ENCODE measurements at places on chromosomes 6 and 20. TPM values are rescaled to one million over a fixed set of nuclear protein-coding genes. Genes with fewer than 3 reads are reported as not detected.

DNA sequence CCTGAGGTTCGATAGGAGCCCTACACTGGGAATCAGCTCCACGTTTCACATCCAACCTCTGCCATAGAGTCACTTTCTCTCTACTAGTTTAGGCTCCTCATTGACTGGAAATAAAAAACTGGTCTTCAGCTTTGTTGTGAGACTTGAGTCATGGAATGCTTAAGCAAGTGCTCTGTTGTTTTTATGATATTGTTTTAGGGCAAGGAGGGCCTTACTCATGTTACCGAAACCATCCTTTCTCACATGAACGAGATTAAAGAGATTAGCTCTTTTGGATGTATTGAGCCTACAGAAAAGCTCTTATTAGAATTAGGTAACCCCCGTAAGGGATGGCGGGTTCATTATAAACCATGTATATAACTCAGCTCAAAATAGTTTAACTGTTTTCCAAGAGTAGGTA lies 6.9 kb upstream of the MOCS1 start:
- DNase-seq = no peak

GRCh38 chr6:108806665-108807064 lies 41.6 kb upstream of the ARMC2 start:
- no peak for DNase-seq

UBD gene
- total RNA-seq = 0.96 TPM

TREM1 gene
- total RNA-seq = not detected

DNA sequence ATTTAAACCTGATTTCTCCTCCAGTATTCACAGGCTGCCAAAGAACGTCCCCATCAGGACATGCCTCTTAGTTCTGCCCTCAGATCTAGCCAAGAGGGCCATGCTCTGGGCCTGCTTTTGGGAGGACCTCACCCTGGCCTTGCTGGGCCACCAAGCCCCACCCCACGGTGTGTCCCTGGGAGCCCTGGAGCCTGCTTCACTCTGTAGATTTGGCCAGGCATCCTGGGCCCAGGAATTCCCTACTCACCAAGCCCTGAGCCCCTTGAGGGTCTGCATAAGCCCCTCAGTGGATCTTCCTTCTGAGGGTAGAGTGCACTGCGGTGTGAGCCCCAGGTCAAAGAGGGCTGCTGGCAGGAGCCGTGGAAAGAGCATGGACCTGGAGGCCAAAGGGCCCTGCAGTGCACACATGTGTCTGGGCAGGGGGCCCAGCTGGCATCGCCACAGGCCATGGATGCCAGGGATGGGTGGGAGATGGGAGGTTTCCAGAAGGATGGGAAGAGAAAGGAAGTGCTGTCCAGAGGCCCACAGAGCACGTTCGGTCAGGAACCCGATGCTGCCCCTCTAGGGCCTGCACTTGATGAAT lies 98.0 kb downstream of the DACT2 start:
- no peak for DNase-seq

DNA sequence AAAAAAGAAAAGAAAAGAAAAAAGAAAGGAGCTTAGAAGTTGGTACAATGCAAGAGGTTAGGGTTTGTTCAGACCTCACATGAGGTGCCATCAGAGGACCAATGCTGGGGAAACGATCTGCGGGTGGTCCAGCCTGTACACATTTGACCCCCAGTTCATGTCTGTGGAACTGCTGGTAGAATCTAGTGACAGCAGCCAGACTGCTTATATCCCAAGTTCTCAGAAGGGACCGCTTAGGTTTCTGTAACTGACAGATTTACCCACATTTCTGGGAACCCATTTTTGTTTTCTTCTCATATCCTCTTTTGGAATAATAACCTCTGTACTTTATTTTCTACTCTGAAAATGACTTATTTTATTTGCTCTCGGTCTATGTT lies 4.7 kb downstream of the PPP1R18 start:
- DNase-seq = no peak

RRAGD gene
- total RNA-seq = 1.5 TPM

GRCh38 chr6:147958683-147959082 lies 384.0 kb upstream of the SASH1 start:
- no peak for DNase-seq

DNA sequence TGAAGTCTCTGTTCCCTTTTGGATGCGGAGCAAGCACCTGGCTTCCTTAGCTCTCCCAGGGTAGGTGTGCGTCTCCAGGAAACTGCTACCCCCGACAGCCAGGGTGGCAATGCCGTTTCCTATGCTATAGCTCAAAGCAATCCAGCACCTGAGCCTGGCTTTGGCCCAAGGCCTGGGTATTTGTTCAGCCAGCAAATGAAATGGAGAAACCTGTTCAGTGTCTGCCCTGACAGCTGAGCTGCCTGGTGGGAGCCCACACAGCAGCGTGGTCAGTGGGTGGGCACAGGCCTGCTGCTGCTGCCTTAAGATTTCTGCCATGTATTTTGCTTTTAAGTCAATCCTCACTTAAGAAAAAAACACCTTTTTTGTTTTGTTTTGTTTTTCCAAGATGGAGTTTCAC lies 13.7 kb downstream of the SPATA2 start:
- peak; percentile 7 for DNase-seq

HSPA1B gene
- 233 TPM for total RNA-seq

MYH7B gene
- total RNA-seq = 0.75 TPM

- DNase-seq = peak; percentile 34
These were observed 15.1 kb downstream of the WFDC2 start for GRCh38 chr20:45484676-45485075.

DNA sequence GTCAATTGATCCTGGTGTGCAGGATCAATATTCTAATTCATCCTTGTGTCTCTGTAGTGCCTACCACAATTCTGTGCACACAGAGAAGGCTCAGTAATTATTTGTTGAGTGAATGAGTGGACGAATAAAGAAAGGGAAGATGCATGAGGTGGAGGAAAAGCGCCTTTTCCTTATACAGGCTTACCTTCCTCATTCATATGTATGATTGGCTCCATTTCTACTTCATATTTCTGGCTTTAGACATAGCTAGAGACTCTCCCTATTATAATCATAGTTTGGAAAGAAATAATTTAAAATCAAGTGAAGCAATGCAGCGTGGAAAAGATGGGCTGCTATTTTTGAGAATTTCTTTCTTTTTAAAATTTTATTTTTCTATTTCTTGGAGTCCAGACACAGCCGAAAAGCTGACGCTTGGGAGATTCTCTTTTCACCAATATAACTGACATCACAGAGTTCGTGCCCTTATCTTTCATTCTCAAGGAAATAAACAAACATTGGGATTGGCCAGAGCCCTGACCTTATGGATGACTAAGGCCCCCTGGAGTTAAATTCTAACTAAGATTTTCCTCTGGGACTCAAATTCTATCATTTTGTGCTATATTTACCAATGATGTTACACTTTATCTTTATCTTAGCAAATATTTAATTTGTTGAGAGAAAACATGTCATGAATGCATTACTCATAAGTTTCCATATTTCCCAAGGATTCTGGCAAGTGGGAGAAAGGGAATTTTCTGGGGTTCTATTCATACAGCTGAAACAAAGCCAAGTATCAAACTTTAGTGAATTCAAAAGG lies 48.1 kb downstream of the PRL start:
- no peak for DNase-seq

GRCh38 chr6:64330694-64331307 lies 695.2 kb downstream of the PHF3 start:
- DNase-seq = peak; percentile 83

DNA sequence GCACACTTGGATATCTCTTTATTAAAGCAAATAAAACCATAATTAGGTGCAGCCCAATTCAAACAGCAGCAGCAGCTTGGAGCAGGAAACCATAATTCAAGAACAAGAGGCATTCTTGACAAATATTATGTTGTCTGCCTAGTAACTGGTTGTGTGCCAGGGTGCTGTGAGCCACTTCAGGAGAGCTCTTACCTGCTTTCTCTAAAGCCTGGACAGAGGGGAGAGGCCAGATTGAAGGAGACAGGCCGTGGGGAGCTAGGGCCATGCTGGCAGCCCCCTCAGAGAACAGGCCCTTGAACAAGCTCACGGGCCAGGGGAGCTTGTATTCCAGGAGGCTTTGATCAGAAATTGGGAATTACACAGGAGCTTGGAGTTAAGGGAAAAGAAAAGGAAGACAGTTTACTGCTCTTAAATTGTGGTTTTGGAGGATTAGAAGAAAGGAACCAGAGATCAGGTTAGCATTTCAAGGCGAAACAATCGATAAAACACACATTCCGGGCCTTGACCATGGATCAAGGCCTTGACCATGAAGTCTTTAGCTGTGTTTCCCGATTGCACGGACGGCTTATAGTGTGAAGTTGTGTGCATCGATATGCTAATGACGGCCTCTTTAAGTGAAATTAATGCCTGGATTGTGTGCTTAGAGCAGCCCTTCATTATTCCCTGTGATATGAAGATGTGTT lies 69.8 kb upstream of the NKX2-2 start:
- DNase-seq = no peak

- no peak for DNase-seq
These were observed 754.1 kb upstream of the MAP3K7 start for GRCh38 chr6:91340896-91341395.

MLN gene
- not detected for total RNA-seq

DNA sequence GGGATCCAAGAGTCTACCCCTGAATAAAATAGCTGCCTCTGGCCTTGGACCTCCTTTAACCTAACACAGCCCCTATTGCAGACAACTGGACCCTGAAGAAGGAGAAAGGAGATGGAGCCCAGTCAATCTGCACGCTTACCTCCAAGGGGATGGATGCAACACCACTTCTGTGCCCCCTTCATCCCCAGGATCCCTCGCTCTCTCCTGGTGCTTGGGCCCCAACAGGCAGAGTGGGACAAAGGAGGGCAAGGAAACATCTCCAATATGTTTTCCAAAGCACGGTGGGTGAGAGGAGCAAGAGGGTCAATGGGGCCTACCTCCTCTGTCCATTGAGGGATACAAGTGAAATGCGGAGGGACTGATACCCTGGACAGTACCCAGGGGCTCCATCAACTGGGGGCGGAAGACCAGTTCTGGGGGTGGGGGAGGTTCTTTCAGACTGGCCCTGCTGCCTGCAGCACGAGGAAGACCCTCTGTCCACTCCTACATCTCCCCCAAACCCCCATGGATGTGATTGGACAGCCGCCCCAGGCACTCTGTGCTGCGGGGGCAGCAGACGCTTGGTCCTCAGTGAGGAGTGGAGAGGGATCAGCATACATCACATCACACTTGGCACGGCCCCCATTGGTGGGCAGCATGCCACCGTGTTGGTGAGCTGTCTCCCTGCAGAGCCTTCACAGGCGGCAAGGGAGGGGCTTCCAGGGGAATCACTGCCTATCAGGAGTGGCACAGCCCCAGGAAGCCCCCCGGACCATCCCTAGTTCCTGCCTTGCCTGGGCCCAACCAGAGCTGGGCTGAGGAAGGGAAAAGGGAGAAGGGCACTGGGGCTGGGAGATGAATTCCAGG lies 70.6 kb downstream of the MRPL14 start:
- DNase-seq = peak; percentile 35

DNA sequence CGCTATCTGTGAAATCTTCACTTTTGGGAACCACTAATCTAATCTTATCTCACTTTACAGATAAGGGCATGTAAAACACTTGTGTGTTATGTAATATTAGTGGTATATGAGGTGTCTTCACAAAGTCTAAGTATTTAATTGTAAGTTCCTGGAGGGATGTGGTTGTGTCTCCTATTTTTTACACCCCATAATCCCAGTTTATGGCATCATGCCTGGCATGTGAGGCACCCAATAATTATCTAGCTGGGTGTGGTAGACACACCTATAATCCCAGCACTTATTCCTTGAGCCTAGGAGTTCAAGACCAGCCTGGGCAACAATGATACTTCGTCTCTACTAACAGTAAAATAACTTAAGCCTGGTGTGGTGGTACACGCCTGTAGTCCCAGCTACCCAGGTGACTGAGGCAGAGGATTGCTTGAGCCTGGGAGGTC lies 16.5 kb upstream of the TBCC start:
- peak; percentile 51 for DNase-seq

DNA sequence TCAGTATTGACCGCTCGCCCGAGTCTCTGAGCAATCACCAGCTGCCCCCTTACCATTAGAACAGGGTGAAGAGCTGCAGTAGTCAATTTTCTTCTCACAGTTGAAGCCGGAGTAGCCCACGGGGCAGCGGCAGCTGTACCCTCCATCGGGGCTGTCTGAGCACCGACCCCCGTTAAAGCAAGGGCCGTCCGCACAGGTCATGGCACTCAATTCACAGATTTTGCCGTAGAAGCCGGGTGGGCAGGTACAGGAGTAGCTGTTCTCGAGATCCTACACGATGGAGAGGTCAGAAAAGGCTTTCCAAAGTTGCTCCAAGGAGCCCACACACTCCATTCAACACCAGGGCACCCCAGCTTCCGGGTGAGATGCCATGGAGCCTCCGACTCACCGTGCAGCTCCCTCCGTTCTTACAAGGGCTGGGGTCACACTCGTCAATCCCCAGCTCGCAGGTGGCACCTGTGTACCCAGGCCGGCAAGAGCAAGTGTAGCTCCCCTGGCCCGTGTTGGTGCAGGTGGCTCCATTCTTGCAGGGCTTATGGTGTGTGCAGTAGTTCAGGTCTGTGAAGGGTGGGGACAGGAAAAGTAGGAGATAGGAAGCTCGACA lies 5.9 kb downstream of the DLL1 start:
- DNase-seq = no peak

- DNase-seq = no peak
These were observed 403.9 kb upstream of the JARID2 start for GRCh38 chr6:14841901-14842421.

COL21A1 gene
- 4.8 TPM for total RNA-seq

DNA sequence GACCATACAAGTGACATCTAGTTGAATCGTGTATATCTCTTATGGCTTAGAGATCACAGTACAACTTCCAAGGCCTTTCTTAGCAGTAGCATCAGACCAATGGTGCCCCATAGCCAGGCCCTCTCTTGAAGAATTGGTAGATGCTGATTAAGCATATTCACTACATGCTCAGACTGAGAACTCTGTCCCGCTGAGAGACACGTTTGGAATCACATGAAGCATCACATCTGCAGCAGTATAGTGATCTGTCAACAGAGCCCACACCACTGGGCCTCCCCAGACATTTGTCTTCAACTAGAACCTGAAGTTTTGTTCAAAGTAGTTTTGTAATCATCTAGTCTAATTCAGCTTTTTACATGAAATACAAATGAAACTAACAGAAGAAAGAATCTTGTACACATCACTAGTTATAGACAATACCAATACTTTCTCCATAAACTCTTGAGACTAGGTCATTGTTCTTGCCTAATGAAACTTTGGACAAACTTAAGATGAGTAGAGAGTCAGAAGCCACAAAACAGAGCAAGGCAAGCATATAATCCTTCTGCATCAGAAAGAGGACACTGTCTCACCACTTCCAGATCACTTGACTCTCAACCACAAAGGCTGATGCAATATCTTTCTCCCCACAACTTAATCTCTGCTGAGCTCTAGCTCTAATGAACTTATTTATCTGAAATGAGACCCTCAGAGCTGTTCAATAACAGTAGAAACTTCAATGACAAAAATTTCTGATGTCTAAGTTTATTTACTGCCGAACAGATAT lies 182.7 kb downstream of the TBX18 start:
- no peak for DNase-seq

PDYN gene
- not detected for total RNA-seq

GRCh38 chr6:65014006-65014405 lies 693.0 kb downstream of the EYS start:
- no peak for DNase-seq

RCAN2 gene
- 7.4 TPM for total RNA-seq
